ENCODE measurements at places on chromosomes 2 and 18.

GRCh38 chr2:213451542-213452239, 167.4 kb downstream of the SPAG16 start:
- DNase-seq, result no peak

- no peak for DNase-seq
Measured at GRCh38 chr18:73879328-73879727, 268.3 kb downstream of the FBXO15 start.

- no peak for DNase-seq
Measured at GRCh38 chr18:56307354-56308170, 330.8 kb downstream of the TXNL1 start.

DNA sequence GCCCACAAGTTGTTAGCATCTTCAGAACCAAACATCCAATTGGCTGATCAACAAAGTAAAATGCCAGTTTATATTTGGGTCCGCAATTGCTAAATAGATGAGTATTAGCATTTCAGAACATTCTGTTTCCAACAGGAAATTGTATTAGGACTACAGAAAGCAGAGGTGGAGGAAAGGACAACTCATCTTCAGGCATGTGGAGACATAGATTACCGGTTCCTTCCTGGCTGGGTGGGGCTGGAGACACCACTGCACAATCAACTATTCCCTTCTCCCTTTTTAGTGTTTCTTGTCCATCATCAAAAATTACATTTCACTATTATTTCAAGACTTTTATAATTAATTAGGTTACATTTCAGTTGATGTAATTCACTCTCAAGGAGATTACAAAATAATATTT, 83.8 kb downstream of the ADAM23 start:
- DNase-seq, result no peak

DNA sequence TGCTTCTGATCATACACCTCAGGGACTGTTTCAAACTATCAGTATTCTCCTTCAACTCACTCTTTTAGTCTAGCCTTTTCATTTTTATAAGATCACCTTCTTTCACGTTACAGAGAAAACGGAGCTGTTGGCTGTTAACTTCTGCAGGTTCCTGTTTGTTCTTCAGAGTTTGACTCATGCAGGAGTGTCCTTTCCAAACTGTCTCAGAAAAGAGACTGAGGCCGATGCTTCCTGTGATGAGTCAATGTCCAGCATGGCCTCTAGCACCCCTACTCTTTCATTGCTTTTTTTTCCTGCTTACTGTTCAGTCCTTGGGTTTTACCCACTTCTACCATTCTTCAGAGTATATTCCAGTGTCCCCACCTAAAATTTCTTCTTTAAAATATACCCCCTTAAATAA, 240.8 kb upstream of the RGPD4 start:
- no peak for DNase-seq

DNA sequence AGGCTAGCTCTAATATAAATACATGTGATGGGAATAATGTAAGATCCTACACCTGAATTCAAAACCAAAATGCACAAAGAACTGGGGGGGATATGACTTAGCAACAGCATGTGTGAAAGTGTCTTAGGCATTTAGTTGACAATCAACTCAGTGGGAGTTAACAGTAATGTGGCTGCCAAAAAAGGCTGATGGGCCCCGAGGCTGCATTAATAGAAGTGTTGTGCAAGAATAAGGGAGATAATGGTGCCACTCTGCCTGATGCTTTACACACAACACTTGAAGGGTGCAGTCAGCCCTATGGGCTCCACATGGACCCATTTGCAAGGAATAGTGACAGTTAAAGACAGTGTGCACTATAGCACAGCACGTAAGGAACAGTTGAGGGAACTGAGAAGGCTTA, 649.4 kb upstream of the ZEB2 start:
- no peak for DNase-seq

GRCh38 chr2:135532581-135532980, 1.3 kb downstream of the R3HDM1 start:
- no peak for DNase-seq

DNA sequence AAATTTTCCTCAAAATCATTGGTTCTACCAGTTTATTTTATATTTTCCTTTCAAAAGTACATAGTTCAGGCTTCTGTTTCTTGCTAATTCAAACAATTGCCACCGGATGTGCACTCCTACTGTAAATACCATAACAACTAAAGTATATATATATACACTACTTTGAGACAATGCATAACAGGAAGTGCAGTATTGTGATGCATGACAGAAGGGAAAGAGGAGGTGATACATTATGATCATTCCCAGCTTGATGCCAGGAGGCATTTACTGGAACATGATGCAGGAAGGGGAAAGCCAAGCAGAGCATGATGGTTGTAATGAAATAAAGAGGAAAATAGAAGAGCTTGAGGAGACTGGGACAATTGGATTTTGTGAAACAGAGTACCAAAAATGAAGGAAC, 215.2 kb upstream of the NT5C1B start:
- DNase-seq, result no peak

DNA sequence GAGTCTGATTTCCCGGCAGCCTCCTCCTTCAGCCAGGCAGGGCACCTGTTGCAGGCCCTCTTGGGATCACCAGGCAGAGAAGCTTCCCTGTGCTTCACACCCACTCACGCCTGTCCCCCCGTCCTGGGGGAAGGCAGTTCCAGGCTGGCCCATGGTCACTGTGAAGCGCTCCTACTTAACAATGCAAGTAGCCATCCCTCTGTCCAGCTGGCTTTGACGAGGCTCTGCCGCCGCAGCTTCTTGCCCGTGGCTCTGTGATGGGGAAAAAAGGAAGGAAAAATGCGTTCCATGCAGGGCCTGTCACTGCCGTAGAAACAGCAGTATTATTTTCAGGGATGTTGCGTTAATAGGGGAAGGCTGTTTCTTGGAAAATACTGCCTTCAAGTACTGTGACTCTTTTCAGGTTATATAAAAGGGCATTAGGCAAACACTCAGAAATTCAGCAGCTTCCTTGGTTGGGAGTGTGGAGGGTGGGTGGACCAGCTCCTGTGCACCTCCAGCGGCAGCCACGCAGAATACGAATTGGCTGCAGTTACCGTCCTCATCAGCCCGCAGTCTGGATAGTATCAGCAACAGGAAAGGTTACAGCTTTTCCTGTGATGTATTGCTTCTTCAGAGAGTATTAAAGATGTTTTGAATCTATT, 232.3 kb downstream of the KLHL29 start:
- DNase-seq, result no peak

GRCh38 chr2:136962105-136962725, 196.9 kb downstream of the THSD7B start:
- no peak for DNase-seq

GRCh38 chr2:48607307-48608014, 10.2 kb upstream of the GTF2A1L start:
- DNase-seq, result no peak

DNA sequence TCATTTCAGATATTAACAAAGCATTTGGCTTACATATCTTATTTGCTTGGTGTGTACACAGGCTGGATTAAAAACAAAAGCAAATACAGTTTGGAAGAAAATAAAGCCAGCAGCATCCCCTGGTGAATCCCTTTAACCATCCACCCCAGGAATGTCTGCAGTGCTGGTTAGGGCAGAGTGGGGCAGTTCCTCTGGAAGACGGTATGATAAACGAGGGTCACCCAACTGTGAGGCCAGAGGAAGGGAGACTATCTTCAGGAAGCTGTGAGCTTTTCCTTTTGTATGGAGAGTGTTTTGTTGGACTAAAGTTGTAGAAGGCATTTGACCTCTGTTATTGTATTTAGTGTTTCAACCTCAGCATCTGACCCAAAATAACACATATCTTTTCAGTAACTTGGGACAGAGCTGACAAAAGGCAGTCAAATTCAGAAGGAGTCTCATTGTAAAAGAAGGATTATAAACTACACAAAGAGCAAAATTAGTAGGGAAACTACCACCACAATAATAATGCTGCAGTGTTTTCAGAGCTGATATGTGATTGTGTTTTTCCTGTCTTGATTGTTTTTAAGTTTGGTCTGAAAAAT, 159.1 kb downstream of the FMNL2 start:
- no peak for DNase-seq

DNA sequence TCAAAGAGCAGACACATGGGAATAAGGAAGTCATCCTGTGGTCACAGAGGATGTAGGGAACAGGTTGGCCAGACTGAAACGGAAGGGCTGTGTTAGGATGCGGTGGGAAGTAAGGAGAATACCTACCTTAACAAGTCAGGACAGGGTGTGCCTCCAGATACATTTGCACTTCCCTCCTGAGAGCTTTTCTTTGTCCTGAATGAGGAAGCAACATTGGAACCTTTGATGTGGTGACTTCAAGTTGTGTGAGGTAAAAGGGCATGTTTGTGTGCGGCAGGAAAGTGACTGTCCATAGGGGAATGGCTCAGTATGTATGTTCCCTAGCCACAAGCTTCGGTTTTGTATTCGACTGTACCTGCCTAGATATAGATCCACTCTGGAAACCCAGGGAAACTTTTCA, 24.9 kb upstream of the LRRTM1 start:
- no peak for DNase-seq

DNA sequence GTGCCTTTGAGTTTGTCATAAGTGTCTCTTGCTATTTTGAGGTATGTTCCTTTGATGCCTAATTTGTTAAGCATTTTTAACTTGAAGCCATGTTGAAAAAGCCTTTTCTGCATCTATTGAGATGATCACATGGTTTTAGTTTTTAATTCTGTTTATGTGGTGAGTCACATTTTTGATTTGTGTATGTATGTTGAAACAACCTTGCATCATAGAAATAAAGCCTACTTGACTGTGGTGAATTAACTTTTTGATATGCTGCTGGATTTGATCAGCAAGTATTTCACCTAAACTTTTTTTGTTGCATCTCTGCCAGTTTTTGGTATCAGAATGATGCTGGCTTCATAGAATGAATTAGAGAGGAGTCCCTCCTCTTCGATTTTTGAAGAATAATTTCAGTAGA, 469.7 kb downstream of the CDH2 start:
- DNase-seq, result no peak

DNA sequence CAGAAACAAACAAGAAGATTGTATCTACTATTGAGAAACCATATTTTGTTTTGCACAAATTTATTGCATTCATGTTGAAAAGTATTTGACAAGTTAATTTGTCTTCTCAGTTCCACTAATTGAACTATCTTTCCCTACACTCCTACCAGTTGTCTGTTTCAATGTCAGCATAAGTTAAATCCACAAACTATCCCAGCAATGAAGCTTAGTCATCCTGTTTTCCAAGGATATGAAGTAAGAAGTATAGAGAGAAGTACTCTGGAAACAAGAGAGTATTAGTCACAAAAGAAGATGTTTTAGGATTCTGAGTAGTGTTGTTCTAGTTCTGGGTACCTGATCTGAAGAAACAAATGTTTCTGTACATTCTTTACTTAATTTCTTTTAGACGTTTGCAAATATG, 261.6 kb upstream of the ZNF804A start:
- no peak for DNase-seq

DNA sequence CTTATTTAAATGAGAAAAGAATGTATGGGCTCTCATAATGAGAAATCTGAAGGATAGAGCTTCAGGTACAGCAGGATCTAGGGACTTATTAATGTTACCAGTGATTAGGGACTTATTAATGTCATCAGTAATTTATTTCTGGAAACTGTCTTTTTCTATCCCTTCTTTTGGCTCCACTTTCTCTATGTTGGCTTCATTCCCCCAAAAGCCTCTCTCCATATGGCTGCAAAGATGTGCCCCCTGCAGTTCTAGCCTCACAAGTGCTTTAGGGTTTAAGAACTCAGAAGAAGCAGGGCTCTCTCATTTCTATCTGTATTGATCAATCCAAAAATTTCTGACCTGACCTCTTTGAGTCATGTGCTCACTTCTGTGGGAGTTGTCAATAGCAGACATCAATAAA, 480.9 kb downstream of the TXNL1 start:
- DNase-seq, result no peak

DNA sequence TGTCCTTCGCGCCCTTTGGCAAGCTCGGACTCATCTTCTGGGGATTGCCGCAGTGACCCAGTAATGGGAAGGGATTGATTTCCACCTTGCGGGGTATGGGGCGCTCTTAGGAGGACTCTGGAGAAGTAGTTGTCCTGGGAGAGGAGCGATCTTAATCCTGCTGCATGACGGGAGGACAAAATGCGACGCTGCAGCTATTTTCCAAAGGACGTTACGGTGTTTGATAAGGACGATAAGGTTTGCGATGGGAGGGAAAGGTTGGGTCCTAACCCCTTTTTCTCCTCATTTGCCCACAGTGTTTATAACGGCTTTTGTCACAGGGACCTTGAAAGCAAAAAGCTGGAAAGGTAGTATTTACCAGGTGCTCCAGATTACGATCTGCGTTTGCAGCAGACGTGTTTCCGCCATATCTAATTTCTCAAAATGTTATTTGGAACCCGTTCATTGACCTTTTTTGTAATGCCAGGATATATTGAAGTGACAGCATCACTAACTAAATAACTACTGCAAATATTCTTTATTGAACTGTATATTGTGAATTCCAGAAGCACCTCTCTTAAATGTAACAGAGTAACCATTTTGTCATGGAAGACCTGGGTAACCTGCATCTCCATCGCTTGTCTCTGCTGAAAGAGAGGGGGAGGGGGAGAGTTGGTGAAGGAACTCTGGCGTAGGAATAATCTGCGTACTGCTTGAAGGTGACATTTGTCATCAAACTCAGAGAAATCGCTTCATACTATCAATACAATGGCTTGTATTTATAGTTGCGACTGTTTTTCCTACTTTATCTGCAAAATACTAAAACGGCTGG, 590 bp downstream of the MDH1 start:
- no peak for DNase-seq

DNA sequence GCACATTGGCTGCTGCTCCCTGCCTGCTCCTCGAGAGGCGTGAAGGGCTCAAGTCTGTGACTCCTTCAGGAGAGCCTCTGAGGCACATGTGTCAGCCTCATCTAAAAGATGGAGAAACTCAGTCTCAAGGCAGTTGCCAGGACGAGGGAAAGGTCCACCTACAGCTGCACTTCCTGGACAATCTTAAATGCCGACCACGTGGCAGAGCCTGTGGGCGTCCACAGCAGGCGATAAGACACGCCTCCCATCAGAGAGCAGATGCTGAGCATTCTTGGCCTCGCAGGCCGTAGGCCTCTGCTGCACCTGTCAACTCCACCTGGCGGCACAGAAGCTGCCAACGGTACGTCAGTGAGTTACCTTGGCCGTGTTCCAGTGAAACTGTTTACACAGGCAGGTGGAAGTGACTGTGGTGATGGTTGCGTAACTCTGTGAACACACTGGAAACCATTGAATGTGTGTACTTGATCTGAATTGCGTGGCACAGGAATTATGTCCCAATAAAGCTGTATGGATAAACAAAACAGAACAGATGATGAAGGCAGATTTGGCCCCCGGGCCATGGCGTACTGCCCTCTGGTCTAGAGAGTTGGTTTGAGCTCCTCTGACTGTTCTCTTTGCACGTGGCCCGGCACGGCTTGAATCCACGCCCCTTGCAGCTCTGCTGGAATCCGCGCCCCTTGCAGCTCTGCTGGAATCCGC, 114.5 kb downstream of the RNF144A start:
- no peak for DNase-seq

- DNase-seq, result no peak
Measured at GRCh38 chr2:226934546-226935201, 98.8 kb downstream of the RHBDD1 start.

- no peak for DNase-seq
Measured at GRCh38 chr2:30753630-30754029, 53.6 kb downstream of the CAPN13 start.

- no peak for DNase-seq
Measured at GRCh38 chr18:71114550-71115210, 825.8 kb downstream of the SOCS6 start.

Data from stimulated activated CD4-positive, alpha-beta T cell treated with anti-CD3 and anti-CD28 coated beads, Interleukin-4, amount 100 ng/mL, for 48 hours (primary cell).